ENCODE measurements at places on chromosomes 4 and X.

- no peak for DNase-seq
These were observed 20.9 kb downstream of the TBC1D9 start for GRCh38 chr4:140735317-140735716.

- DNase-seq, result no peak
These were observed 208.7 kb downstream of the MAPK10 start for GRCh38 chr4:86151196-86151595.

- no peak for DNase-seq
These were observed 1451.9 kb upstream of the AGA start for GRCh38 chr4:178894126-178894525.

DNA sequence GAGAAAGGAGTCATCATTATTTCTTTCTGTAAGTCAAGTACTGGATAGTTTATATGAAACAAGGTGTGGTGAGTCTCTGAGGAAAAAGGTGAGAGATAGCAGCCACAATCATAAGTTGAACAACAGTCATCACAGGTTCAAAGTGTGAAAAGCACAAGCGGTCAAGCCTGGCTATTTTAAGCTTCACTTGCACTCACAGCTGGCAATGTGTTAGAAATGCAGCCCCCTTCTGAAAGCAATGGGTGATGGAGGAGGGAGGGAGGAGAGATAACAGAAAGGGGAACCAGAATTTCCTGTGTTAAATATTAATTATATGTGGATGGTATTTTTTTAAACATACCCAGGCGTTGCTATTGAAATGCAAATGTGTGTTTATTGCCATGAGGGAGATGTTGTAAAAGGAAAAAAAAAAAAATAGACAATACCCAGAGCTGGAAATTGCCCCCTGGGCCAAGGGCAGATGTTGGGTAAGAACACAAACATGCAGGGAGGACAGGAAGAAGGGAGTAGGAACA is 26.9 kb upstream of the BMP3 start:
- no peak for DNase-seq
